ENCODE measurements at places on chromosomes 5 and 9. TPM values are rescaled to one million over a fixed set of nuclear protein-coding genes. Genes with fewer than 3 reads are reported as not detected.

PFN3 gene
- total RNA-seq: not detected

PCDHGB5 gene
- total RNA-seq: 43.3 TPM

OXCT1 gene
- total RNA-seq: 48.4 TPM

GRCh38 chr9:79568337-79569101, 3.2 kb upstream of the TLE4 start:
- DNase-seq: no peak

Data from A673 (cell line).